ENCODE measurements at places on chromosomes 5 and 9. TPM values are rescaled to one million over a fixed set of nuclear protein-coding genes. Genes with fewer than 3 reads are reported as not detected.

The AMBP gene
- 1.7 TPM for polyA plus RNA-seq

The PCDHA10 gene
- polyA plus RNA-seq: 0.91 TPM

The PROP1 gene
- polyA plus RNA-seq: 0.07 TPM

The PPIP5K2 gene
- polyA plus RNA-seq: 97.4 TPM

The TYRP1 gene
- 2.5 TPM for polyA plus RNA-seq

The EPB41L4B gene
- polyA plus RNA-seq: 15.7 TPM

The MYORG gene
- 8.9 TPM for polyA plus RNA-seq

The HAVCR2 gene
- polyA plus RNA-seq: 11.9 TPM

The PCDH12 gene
- polyA plus RNA-seq: 17.5 TPM

The SPINK13 gene
- polyA plus RNA-seq: 0.30 TPM

The RAB3C gene
- 1.2 TPM for polyA plus RNA-seq

The NME5 gene
- 17.6 TPM for polyA plus RNA-seq

The FCN2 gene
- polyA plus RNA-seq: 0.52 TPM

The GPR151 gene
- not detected for polyA plus RNA-seq

The MAMDC4 gene
- polyA plus RNA-seq: 9.9 TPM

The CYSRT1 gene
- 12.8 TPM for polyA plus RNA-seq

The CD72 gene
- 2.7 TPM for polyA plus RNA-seq

The C9 gene
- polyA plus RNA-seq: 0.32 TPM

The NEUROG1 gene
- not detected for polyA plus RNA-seq

The PPP3R2 gene
- polyA plus RNA-seq: not detected

The DYNC2I2 gene
- 77.3 TPM for polyA plus RNA-seq

The TMEM232 gene
- 5.4 TPM for polyA plus RNA-seq

The TSSK1B gene
- not detected for polyA plus RNA-seq

The C5orf52 gene
- not detected for polyA plus RNA-seq

The RLN2 gene
- polyA plus RNA-seq: 3.2 TPM

The DCANP1 gene
- polyA plus RNA-seq: 0.14 TPM

The OTP gene
- polyA plus RNA-seq: not detected

The RNF180 gene
- 9.4 TPM for polyA plus RNA-seq

The GABRA6 gene
- polyA plus RNA-seq: not detected

The SLC34A3 gene
- polyA plus RNA-seq: 5.0 TPM

The BAAT gene
- 0.39 TPM for polyA plus RNA-seq

The LCNL1 gene
- 0.14 TPM for polyA plus RNA-seq

The SLCO6A1 gene
- not detected for polyA plus RNA-seq

The OSMR gene
- 9.8 TPM for polyA plus RNA-seq
